ENCODE measurements at places on chromosomes 3 and 15. TPM values are rescaled to one million over a fixed set of nuclear protein-coding genes. Genes with fewer than 3 reads are reported as not detected.

CCDC33 gene
- total RNA-seq: 0.84 TPM

CILP gene
- total RNA-seq: 0.22 TPM

FMN1 gene
- 0.41 TPM for total RNA-seq

FLNB gene
- 112 TPM for total RNA-seq

RABL3 gene
- total RNA-seq: 26.4 TPM

CLRN1 gene
- not detected for total RNA-seq

STRC gene
- total RNA-seq: 1.6 TPM

CCR1 gene
- total RNA-seq: 0.11 TPM

PAQR5 gene
- 12.6 TPM for total RNA-seq

SAMMSON gene
- total RNA-seq: 0.17 TPM

MESP2 gene
- total RNA-seq: not detected

OXSR1 gene
- total RNA-seq: 56.3 TPM

SOX2 gene
- 72.0 TPM for total RNA-seq

MUSTN1 gene
- not detected for total RNA-seq

HDDC3 gene
- total RNA-seq: 16.6 TPM

DAG1 gene
- 109 TPM for total RNA-seq

Data from progenitor cell of endocrine pancreas (in vitro differentiated cells).